ENCODE measurements at places on chromosomes 13 and 19.

DNA sequence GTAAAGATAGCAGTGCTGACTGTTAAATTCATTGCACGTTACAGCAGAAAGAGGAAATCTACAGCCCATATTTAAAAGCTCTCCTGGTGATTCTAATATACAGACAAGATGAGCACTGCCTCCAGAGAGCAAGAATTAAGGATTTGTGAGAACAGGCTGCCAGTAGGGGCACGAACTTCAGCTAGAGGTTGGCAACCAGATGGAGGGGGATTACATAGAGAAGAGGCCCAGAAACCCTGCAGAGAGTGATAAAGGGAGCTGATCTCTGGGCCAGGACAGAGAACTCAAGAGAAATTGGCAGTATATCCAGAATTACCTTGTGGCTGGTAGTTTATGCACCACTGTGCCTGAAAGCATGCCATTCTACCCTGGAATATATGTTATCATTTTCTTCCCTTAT, 144.8 kb downstream of the UFM1 start:
- no peak for DNase-seq

DNA sequence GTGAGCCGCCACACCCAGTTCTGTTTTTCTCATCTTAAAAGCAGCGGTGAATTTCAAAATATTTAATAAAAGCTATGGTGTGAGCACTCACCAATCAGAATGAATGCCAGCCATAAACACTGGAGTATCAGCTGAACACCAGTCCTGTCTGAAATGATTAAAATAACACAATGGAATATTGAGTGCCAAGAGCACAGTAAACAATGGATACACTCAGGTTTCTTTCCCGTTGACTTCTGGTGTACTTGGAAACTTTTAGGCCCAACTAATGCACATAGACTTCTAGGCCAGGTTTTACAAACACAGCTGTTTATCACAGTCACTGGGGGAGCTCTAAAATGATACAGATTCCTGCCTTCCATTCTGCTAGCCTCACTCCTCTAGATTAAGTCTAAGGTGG, 68.3 kb downstream of the SLC6A16 start:
- DNase-seq = no peak

- DNase-seq = no peak
Observed at GRCh38 chr13:103703246-103703645, 637.0 kb upstream of the SLC10A2 start.

DNA sequence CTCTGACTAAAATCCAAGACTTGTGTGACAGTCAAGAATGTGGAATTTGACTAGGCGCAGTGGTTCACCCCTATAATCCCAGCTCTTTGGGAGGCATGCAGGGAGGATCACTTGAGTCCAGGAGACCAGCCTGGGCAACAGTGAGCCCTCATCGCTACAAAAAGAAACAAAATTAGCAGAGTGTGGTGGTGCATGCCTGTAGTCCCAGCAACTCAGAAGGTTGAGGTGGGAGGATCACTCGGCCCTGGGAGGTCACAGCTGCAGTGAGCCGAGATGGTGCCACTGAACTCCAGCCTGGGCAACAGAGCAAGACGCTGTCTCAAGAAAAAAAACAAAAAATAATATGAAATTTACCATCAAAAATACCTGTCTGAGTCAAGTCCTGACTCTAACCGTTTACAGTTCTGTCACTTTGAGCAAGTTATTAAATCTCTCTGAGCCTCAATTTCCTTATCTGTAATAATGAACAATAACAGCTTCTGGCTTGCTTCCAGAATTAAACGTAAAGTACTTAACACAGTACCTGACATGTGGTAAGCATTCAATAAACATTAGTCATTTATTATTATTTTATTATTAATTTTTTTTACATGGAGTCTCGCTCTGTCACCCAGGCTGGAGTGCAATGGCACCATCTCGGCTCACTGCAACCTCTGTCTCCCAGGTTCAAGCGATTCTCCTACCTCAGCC, 204.6 kb upstream of the TSC22D1 start:
- no peak for DNase-seq

DNA sequence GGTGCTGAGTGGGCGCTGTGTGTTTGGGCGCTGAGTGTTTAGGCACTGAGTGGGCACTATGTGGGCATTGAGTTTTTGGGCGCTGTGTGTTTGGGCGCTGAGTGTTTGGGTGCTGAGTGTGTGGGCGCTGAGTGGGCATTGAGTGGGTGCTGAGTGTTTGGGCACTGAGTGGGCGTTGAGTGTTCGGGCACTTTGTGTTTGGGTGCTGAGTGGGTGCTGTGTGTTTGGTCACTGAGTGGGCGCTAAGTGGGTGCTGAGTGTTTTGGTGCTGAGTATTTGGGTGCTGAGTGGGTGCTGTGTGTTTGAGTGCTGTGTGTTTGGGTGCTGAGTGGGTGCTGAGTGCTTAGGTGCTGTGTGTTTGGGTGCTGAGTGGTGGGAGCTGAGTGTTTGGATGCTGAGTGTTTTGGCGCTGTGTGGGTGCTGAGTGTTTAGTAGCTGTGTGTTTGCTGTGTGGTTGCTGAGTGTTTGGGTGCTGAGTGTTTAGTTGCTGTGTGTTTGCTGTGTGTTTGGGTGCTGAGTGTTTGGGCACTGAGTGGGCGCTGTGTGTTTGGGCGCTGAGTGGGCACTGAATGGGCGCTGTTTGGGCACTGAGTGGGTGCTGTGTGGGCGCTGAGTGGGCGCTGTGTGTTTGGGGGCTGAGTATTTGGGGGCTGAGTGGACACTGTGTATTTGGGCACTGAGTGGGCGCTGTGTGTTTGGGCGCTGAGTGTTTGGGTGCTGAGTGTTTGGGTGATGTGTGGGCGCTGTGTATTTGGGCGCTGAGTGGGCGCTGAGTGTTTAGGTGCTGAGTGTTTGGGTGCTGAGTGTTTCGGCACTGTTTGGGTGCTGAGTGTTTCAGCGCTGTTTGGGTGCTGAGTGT, 47.2 kb upstream of the F7 start:
- no peak for DNase-seq

DNA sequence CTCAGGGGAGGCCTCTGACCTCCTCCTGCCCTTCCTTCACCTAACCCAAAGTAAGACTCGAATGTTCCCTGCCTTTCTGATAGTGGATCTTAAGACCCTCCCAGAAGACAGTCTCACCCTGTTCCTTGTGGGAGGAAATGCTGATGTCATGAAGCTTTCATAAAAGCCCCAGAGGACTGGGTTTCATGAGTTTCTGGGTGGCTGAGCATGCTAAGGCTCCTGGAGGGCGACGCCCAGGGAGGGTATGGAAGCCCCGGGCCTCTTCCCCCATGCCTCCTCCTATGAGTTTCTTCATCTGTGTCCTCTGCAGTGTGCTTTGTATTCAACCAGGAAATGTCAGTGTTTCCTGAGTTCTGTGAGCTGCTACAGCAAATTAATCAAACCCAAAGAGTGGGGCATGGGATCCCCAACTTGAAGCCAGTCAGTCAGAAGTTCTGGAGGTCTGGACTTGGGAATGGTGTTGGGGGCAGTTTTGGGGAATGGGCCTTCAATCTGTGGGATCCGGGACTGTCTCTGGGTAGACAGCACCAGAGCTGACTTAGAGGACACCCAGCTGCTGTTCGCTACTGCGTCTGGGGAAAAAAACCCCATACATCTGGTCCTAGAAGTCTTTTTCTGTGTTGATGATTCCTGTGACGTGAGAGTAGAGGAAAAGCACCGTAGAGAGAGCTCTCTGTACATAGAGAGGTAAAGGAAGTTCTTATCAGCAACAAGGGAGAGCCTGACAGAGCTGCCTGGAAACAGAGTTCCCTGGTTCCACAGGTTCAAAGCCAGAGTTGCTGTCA, 2.0 kb upstream of the LILRB2 start:
- no peak for DNase-seq

DNA sequence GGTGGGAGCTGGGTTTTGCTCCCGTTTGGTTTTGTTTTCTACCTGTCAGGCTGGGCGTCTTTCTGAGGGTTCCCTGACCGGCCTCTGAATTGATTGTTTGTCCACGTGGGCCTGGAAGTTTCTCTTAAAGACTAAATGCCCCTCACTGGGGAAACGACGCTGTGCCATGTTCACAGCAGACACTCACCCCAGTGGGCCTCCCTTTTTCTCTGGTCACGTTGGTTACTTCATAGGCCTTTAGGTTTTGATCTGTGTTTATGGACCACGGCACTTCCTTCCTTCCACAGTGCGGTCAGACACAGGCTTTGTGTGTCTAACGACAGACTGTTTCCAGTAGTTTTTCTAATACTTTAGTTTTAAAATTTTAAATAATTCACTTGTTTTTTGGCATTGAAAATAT, 20.1 kb upstream of the NDUFS7 start:
- DNase-seq = no peak

DNA sequence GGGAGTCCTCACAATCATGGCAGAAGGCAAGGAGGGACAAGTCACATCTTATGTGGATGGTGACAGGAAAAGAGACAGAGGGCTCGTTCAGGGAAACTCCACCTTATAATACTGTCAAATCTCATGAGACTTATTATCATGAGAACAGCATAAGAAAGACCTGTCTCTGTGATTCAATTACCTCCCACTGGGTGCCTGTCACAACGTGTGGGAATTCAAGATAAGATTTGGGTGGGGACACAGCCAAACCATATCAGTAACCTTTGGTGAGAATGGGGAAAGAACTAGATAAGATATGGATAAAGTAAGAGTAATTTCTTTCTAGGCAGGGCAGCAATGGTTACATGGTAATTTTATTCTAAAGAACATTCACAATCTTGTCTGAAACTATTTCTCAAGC, 344.9 kb upstream of the KLF12 start:
- no peak for DNase-seq

GRCh38 chr13:77760893-77761292, 63.4 kb downstream of the SLAIN1 start:
- DNase-seq = no peak

DNA sequence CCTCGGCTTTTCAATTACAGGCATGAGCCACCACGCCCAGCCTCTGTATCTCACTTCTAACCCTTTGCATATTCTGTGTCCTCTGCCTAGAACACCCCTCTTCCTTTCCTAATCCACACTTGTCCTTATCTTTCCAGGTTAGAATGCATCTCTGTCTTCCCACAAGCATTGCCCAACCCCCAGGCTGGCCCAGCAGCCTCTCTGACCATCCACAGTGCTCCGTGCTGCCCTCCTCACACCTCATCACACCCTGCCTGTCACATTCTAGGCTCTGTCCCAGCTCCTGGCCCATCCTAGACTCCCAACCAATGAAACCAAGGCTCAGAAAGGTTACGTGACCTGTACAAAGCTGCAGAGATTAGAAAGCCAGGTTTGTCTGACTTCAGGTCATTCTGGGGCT, 11.3 kb downstream of the JAK3 start:
- DNase-seq = no peak

GRCh38 chr13:44263751-44264620, 109.6 kb upstream of the SERP2 start:
- no peak for DNase-seq

GRCh38 chr19:46431824-46432223, 3.1 kb upstream of the PNMA8C start:
- DNase-seq = no peak

- DNase-seq = no peak
Observed at GRCh38 chr13:111232191-111232590, 88.3 kb upstream of the TEX29 start.

DNA sequence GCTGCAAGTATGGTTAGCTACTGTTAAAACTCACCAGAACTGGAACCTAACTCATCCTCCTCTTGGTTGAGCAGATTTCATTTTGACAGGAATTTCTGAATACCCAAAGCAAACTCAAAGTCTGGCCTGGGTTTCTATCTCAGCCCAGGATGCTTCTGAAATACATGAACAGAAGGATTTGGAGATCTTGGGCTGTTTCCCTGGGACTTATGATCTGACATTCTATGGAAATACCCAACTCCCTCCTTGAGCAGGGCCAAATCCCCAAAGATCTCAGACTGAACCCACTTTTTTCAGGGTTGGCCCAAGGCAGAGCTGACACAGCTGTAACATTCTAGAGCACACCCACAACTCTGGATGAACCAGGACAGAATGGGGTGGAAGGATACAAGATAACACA, 1.1 kb upstream of the ITM2B start:
- DNase-seq = no peak

- no peak for DNase-seq
Observed at GRCh38 chr13:25873242-25873612, 178.6 kb downstream of the SHISA2 start.

DNA sequence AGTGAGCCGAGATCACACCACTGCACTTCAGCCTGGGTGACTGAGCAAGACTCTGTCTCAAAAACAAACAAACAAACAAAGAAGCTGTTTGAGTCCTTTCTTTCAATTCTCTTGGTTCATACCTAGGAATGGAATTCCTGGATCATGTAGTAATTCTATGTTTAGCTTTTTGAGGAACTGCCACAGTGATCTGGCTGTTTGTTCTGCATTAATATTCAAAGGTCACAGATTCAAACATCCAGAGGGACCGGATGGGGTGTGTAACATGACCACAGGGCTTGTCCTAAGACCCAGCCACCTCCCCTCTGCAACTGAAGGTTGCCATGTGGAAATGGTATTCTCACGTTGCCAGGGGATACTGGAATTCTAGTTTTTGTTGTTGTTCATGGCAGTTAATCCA, 10.2 kb downstream of the COLGALT1 start:
- no peak for DNase-seq

- no peak for DNase-seq
Observed at GRCh38 chr13:108963846-108964600, 334.6 kb downstream of the MYO16 start.

DNA sequence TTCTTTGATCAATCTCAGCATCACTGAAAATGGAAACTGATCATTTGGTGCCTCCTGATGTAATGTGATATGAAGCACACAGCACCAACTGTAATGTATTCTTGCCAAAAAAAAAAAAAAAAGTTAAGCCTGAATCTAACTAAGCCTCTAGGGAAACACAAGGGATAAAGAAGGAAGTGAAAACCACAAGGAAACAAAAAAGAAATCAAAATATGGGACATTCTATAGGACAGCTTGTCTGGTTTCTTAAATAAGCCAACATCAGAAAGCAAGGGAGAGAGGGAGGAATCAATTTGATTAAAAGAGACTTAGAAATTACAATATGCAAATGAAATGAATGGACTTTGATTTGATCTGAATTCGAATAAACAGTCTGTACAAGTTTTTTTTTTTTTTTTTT, 20.6 kb upstream of the METTL21C start:
- no peak for DNase-seq

GRCh38 chr13:104691767-104692467, 1625.7 kb upstream of the SLC10A2 start:
- no peak for DNase-seq

GRCh38 chr19:51830274-51830673, 35.3 kb downstream of the FPR3 start:
- DNase-seq = no peak

- no peak for DNase-seq
Observed at GRCh38 chr19:17949956-17950309, 17.0 kb upstream of the KCNN1 start.
